ENCODE measurements at places on chromosomes 4 and X. TPM values are rescaled to one million over a fixed set of nuclear protein-coding genes. Genes with fewer than 3 reads are reported as not detected.

PNMA5 gene
- total RNA-seq, result not detected

GRCh38 chr4:92421920-92422319, 118.2 kb downstream of the GRID2 start:
- no peaks in the 10 kb centered on the region for H3K36me3 ChIP-seq
- no peaks in the 10 kb centered on the region for H3K4me1 ChIP-seq
- no peaks in the 10 kb centered on the region for H3K27me3 ChIP-seq
- no peak for DNase-seq
- no peak overlapping the region for H3K27ac ChIP-seq
- no peak overlapping the region for H3K4me3 ChIP-seq

GRCh38 chrX:144732588-144732987, 514.7 kb upstream of the SPANXN1 start:
- DNase-seq, result no peak
- no peaks in the 10 kb centered on the region for H3K27me3 ChIP-seq
- H3K36me3 ChIP-seq, result no peaks in the 10 kb centered on the region

DNA sequence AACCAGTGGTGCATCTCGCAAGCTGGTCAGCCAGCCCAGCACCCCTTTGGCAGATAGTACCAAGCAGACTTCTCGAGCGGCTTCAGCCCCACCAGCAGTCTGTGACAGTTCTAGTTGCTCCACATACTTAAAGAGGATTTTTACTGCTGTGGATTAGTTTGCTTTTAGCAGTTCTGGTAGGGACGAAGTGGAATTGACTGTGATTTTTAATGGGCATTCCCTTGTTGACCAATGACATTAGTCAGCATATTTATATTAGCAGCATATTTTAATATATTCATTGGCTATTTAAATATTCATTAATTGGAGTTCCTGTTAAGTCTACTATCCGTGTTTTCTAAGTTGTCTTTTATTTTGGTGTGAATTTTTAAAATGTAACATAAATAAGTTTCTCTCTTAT, 500.9 kb upstream of the FAT1 start:
- no peaks in the 10 kb centered on the region for H3K27me3 ChIP-seq
- H3K27ac ChIP-seq, result no peak overlapping the region
- no peak overlapping the region for H3K4me3 ChIP-seq
- H3K4me1 ChIP-seq, result no peaks in the 10 kb centered on the region
- H3K36me3 ChIP-seq, result no peaks in the 10 kb centered on the region
- no peak for DNase-seq

- no peaks in the 10 kb centered on the region for H3K27me3 ChIP-seq
- no peak overlapping the region for H3K4me3 ChIP-seq
- H3K27ac ChIP-seq, result no peak overlapping the region
- no peaks in the 10 kb centered on the region for H3K4me1 ChIP-seq
Observed at GRCh38 chr4:144574509-144574908, 71.4 kb upstream of the HHIP start.

DNA sequence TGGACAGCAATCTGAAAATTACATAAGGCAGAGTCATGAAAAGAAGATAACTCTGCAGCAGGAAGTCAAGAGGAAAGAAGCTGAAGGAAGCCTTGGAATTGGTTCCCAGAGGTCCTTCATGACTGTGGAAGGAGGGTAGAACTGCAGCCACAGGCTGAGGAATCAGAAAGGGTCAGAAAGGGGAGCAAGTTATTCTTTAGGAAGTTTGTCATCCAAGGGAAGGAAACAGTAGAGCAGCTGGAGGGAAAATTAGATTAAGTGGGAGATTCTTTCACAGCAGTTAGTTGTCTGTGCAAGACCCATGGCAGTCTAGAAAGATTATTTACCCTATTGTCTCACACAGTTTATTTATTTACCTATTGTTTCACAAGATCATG, 9.3 kb upstream of the ADH1C start:
- DNase-seq, result no peak
- H3K4me3 ChIP-seq, result no peak overlapping the region
- H3K4me1 ChIP-seq, result peaks cover 5% of the 10 kb centered on the region
- no peaks in the 10 kb centered on the region for H3K36me3 ChIP-seq

Data from upper lobe of right lung (tissue), 1 donor.